ENCODE measurements at places on chromosomes 2 and 18.

GRCh38 chr2:20224164-20224715 lies 690 bp downstream of the SDC1 start:
- peak; percentile 70 for DNase-seq

GRCh38 chr18:37578886-37579513 lies 13.4 kb upstream of the CELF4 start:
- no peak for DNase-seq

GRCh38 chr2:55165626-55166025 lies 66.5 kb downstream of the CLHC1 start:
- no peak for DNase-seq

- no peak for DNase-seq
These were observed 120.5 kb upstream of the CXCR4 start for GRCh38 chr2:136238286-136239078.

DNA sequence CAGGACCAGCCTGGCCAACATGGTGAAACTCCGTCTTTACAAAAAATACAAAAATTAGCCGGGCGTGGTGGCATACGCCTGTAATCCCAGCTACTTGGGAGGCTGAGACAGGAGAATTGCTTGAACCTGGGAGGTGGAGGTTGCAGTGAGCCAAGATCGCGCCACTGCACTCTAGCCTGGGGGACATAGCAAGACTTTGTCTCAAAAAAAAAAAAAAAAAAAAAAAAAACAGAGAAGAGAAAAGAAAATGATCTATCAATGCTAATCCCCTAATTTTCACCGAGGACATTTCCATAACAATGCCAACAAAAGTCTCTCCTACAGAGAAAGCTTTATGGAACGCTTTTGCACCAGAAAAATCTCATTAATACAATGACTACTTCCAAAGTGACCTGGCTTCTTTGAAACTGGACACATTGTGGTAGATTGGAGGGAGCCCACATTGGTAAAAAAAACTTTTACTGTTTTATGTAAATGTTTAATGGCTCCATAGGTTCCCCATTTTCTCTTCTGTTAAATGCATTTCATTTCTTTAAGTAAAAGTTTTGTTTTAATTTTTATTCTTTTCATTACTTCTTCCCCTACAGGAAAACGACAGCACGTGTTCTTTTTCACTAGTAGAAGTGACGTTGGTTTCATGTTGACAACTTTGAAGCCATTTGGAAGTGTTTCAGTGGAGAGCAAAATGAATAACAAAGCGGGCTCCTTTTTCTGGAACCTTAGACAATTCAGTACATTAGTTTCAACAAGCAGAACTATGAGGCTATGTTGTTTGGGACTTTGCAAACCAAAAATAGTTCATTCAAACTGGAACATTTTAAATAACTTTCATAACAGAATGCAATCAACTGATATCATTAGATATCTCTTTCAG lies 888 bp downstream of the FASTKD2 start:
- DNase-seq: no peak

- DNase-seq: no peak
These were observed 7.5 kb downstream of the NRP2 start for GRCh38 chr2:205689820-205690219.

- no peak for DNase-seq
These were observed 173.5 kb downstream of the MREG start for GRCh38 chr2:215839816-215840215.

DNA sequence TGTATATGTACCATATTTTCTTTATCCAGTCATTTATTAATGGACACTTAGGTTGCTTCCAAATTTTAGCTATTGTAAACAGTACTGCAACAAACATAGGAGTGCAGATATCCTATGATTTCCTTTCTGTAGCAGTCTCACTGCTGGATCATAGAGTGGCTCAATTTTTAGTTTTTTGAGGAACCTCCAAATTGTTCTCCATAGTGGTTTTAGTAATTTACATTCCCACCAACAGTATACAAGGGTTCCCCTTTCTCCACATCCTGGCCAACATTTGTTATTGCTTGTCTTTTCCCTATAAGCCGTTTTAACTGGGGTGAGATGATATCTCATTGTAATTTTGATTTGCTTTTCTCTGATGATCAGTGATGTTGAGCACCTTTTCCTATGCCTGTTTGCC lies 114.3 kb downstream of the TMEM17 start:
- DNase-seq: no peak

- no peak for DNase-seq
These were observed 1.5 kb upstream of the GDF7 start for GRCh38 chr2:20665243-20666004.

GRCh38 chr2:133774654-133775015 lies 206.4 kb upstream of the NCKAP5 start:
- no peak for DNase-seq

- DNase-seq: no peak
These were observed 47.2 kb downstream of the WDR33 start for GRCh38 chr2:127763776-127764175.

- no peak for DNase-seq
These were observed 878 bp downstream of the FBXO15 start for GRCh38 chr18:74146756-74147155.

GRCh38 chr2:160201849-160202539 lies 1.9 kb upstream of the ITGB6 start:
- DNase-seq: no peak

DNA sequence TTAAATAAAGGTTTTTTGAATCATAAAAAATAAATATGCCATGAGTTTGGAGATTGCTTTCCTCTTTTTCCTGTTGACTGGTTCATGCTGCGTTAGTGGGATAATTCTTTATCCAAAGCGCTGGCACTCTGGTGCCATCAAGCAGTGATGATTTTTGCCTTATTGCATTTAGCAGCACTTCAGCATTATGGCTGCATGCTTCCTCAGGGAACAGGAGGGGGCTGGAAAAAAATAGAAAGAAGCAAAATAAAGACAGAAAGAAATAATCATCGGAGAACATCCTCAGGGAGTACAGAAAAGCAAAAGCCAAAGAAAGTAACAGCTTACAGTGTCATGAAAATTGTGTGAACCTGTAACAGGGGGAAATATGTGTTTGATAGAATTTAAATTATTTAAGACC lies 1408.2 kb upstream of the PIK3C3 start:
- no peak for DNase-seq

DNA sequence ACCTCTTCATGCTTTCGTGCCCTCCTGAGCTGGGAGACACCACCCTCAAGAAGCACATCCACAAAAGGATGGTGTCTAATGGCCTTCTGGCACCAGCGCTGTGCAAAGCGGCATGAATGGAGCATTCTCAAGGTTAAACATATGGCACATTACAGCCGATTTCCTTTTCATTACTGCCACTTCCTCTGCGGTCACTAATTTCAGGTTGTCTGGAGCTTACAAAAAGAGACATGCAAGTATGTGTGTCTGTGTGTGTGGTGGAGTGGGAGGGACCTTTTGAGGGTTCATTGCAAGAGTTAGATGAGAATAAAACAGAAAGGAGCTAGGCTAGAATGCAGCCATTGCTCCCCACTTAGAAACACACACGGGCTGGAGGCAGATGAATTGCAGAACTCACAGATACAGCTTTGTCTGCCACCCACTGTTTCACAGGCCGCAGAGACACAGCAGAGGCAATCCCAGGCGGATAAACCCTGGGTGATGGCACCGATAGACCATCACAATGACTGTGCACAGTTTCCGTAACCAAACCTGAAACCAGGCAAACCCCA lies 76.0 kb downstream of the TGIF1 start:
- DNase-seq: no peak

DNA sequence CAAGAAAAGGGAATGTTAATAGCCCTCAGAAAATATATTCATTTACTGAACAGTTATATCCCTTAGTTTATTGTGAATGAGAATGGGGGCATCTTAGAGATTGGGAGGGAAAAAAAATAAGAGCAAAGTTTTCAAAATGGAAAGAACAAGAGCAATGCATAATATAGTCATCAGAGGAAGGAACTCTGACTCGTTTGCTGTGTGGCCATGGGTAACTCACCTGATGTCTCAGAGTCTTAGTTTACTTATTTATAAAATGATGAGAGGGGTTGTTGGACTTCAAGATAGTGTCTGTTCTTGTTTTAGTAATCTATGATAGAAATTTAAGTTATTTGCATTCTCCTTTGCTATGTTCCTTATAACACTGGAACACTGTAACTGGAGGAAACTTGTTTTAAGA lies 70.7 kb downstream of the EML4 start:
- no peak for DNase-seq

- no peak for DNase-seq
These were observed 19.5 kb downstream of the NYAP2 start for GRCh38 chr2:225419033-225419432.

DNA sequence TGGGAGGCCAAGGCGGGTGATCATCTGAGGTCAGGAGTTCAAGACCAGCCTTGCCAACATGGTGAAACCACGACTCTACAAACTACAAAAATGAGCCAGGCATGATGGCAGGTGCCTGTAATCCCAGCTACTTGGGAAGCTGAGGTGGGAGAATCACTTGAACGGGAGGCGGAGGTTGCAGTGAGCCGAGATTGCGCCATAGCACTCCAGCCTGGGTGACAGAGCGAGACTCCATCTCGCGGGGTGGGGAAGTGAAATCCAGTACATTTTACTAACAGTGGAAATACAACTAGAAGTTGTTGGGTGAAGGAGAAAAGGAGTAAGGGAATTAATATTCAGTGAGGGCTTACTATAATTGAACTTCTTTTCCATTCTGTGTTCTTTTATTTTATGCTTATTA lies 13.2 kb upstream of the ENOSF1 start:
- DNase-seq: no peak

- DNase-seq: no peak
These were observed 36.0 kb downstream of the FARP2 start for GRCh38 chr2:241391892-241392665.

DNA sequence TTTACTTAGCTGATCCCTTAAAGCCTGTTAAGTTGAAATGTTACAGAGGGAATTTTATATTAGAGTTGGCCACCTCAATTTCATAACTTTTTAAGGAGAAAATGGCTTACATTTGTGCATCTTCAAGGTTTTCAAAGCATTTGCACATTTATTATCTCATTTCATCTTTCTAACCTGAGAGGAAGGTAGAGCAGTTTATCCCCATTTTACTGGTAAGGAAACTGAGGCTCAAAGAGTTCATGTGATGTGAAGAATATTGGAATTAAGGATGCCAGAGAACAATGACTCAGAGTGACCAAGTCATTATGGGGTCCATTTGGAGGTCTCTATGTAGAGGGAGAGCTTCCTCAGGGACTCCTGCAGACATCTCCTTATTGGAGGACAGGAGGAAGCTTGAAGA lies 35.0 kb downstream of the PRKRA start:
- no peak for DNase-seq

DNA sequence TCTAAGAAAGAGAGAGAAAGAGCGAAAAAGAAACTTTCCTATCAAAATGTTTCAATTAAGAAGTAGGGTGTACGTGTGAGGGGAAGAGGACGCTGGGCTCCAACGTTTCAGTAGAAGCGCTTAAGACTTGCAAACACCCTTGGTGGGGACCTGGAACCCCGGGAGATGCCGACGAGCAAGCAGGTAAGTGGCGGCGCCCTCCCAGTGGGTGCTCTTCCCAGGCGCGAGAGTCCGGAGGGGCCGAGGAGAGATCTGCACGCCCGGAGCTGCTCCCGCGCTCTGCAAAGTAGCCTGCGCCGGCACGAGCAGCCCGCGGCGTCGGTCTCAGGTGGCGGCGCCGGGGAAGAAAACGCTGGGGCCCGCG lies 678 bp upstream of the OTX1 start:
- DNase-seq: no peak

GRCh38 chr2:105117565-105117964 lies 79.7 kb downstream of the MRPS9 start:
- no peak for DNase-seq

GRCh38 chr2:167342769-167343168 lies 454.5 kb downstream of the XIRP2 start:
- DNase-seq: no peak

- DNase-seq: no peak
These were observed 153.0 kb downstream of the TMEM247 start for GRCh38 chr2:46632349-46632748.

DNA sequence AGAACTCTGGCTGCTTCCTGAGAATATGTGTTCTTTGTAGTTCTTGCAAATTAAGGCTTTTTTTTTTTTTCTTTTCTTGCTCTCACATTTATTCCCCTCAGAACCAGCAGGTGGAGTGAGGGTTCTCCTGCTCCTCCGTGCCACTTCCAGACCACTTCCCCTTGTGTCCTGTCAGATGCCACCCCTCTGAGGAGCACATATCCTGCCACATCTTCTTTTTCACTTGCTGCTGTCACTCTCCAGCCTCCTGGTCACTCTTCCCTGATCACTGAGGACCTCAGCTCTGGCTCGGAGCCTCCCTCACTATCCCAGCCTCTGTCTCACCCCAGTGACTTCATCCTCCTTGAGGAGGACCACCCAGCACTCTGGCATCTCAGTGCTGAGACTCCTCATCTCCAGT lies 100.5 kb downstream of the TACR1 start:
- DNase-seq: no peak

DNA sequence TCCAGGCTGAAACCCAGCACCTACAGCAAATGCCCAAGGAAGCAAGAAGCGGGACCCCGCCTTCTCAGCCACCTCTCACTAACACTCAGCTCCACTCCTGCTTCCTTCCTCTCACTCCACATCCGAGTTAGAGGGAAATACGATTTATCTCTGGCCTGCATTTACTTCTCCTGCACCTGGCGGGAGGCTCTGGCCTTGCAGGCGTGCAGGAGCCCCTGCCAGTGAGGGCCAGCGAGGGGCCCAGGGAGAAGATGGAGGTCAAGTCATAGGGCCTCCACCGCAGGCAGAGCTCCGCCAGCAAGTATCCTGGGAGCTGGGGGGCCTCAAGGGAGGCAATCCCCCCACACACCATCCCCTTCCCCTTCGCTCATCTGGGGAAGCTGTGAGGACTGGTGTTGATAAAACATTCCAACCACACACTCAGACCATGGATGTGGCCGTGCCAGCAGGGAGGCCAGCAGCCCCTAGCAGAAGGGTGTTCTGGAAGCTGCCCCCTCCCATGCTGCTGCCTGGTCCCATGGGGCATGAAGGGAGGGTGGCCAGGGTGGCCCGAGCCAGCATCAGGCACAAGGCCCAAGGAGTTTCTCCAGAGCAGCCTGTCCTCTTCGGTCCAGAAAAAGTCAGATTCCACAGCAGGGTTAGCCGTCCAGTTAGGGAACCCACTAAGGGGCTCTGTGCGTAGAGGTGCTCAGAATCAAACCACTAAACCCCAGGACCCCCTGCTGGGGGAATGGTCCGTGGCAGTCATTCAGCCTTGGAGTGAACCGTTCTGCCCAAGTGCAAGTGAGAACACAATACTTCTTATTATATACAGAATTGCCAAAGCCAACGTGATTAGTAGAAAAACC lies 91.2 kb downstream of the HDAC4 start:
- DNase-seq: peak; percentile 24

GRCh38 chr2:229340086-229340760 lies 69.1 kb upstream of the PID1 start:
- DNase-seq: no peak

- DNase-seq: peak; percentile 19
These were observed 93.9 kb downstream of the ACKR3 start for GRCh38 chr2:236663287-236664101.
